ENCODE measurements at places on chromosomes 4 and X. TPM values are rescaled to one million over a fixed set of nuclear protein-coding genes. Genes with fewer than 3 reads are reported as not detected.
A peak's percentile ranks its signal among the peaks of the same experiment; 100 is the strongest.

DNA sequence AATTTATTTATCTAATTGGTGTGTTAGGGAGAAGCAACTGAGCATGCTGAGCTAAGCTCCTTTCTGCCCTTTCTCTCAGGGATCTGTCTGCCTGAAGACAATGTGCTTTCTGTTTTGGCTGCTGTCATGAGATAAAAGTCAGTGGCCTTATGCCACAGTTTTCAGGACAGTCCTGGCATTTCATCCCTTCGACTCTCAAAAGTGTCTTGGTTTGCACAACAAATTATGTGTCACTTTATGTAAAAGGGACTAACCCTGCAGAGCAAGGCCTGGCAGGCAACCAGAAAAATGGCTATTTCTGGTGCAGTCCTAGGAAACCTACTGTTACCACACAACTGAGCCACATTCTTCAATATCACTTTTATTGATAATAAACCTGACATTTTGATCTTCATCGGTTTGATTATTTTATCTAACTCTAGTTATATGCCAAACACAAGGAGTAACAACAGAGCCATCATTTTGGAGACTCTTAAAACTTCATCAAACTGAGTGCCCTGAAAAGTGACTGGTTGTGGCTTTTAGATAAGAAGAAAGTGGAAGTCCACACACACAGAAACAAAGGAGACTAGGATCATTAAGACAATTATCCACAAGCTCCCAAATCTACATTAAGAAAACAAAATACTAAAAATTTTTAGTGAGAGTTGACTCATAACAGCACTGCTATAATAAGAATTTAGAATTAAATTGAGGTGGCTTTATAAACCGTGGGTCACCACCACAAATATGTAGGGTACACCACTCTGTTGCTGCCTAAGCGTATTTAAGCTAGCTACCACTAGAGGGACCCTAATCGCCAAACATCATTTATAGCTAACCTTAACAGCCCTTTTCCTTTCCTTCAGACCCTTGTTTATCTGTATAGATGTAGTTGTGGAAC, 95.9 kb upstream of the PTPN13 start:
- DNase-seq = peak; percentile 49

The MTTP gene
- 0.20 TPM for total RNA-seq

The CXCL13 gene
- total RNA-seq = not detected

The RBM10 gene
- 51.7 TPM for total RNA-seq

The TCP11X2 gene
- total RNA-seq = not detected

DNA sequence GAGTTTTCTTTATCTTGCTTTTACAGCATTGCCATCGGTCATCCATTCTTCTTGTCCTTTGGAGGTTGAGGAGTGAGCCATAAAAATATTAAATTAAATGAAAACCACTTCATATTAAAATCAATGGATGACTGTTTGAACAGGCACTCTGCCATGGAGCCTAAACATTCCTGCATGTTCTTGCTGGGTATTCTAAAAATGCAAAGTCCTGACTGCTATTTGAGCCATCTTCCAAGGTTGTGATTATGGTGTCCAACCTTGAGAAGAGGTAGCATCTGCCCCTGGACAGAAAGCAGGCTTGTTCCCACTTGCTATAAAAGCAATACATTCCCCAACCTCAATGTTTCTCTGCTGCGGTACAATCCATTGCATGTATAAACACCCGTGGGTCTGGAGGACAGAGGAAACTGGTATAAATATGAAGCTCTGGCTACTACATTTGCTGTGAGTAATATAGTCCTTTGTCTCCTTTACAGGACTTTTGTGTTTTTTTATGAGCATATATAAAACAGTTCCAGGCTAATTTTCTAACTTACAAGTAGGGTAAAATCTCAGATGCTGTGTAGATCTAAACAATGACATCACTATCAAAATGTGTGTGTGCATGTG, 70.9 kb upstream of the FAT4 start:
- DNase-seq = no peak

DNA sequence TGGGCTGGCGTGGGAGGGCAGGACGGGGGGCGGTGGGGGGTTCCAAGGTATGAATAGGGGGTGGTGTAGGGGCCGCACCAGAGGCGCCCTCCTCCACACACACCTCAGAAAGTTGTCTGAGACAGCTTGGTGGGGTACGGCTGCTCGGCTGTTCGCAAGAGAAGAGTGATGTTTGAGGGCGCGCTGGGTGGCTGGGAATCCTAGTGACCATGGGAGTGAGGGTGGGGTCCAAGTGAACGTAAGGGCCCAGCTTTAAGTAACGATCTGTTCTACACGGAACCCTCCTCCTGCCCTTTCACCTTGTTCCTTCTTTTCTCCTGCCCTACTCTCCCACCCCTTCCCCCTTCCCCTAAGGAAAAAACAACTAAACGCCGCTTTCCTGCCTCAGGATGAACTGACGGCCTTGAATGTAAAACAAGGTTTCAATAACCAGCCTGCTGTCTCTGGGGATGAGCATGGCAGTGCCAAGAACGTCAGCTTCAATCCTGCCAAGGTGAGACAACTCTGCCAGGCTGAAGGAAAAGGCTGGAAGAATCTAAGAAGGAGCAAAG, 664 bp downstream of the MED12 start:
- DNase-seq = no peak

- DNase-seq = no peak
Measured at GRCh38 chr4:153062652-153063168, 126.6 kb downstream of the FHDC1 start.

The PAGE1 gene
- total RNA-seq = not detected

The PARM1 gene
- total RNA-seq = 128 TPM

The PDZD4 gene
- total RNA-seq = 7.1 TPM

GRCh38 chr4:108607079-108607815, 13.1 kb upstream of the RPL34 start:
- no peak for DNase-seq

DNA sequence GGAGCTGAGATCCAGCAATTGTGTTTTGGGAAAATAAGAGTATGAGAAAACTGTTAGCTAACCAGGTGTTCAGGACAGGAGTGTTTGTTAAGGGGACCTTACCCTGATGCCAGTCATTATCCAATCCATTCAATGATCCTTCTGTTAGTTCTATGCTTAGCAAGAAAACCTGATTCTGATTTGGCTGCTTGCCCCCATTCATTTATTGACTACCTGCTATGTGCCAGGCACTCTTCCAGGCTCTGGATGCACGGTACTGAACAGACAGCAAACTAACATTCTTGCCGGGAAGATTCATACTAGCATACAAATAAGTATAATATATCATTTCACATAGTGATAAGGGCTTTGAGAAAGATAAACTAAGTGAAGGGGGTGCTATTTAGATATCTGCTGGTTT, 1.0 kb upstream of the MECP2 start:
- DNase-seq = no peak
